Activated T-helper 17 cell treated with anti-CD3 and anti-CD28 coated beads, Interleukin-2, amount 50 U/mL, for 72 hours (primary cell): ENCODE measurements at places on chromosomes 13 and 19. TPM values are rescaled to one million over a fixed set of nuclear protein-coding genes. Genes with fewer than 3 reads are reported as not detected.

Gene MEIS3
- 0.39 TPM for total RNA-seq

Gene PPM1N
- 5.2 TPM for total RNA-seq

Gene SIGLEC12
- total RNA-seq, result 0.22 TPM

Gene SACS
- total RNA-seq, result 44.1 TPM

DNA sequence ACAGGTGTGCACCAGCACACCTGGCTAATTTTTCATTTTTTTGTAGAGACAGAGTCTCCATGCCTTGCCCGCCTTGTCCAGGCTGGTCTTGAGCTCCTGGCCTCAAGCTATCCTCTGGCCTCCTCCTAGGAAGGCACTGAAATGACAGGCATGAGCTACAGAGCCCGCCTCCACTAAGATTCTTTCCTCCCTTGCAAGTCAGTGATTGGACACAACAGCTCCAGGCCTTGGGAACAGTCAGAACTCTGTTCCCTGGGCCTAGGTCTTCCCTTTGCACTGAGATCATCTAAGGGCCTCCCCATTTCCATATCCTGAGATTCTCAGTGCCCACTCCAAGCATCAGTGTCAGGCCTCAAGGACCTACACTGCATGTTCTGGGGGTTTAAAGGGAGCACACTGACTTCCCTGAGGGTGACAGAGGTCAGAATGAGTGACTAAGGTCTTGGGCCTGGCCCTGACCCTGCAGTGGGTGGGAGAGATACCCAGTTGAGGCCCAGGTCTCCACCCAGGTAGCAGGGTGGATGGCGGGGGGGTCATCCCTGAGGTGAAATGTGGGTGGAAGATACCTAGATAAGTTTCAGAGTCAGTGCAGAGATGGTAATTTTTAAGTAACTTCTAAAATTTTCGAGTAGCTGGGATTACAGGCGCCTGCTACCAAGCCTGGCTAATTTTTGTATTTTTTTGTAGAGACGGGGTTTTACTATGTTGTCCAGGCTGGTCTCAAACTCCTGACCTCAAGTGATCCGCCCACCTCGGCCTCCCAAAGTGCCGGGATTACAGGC is 17.3 kb upstream of the ERCC1 start:
- no peak for ATAC-seq

GRCh38 chr19:7516878-7517277 is 975 bp downstream of the ZNF358 start:
- ATAC-seq, result no peak

DNA sequence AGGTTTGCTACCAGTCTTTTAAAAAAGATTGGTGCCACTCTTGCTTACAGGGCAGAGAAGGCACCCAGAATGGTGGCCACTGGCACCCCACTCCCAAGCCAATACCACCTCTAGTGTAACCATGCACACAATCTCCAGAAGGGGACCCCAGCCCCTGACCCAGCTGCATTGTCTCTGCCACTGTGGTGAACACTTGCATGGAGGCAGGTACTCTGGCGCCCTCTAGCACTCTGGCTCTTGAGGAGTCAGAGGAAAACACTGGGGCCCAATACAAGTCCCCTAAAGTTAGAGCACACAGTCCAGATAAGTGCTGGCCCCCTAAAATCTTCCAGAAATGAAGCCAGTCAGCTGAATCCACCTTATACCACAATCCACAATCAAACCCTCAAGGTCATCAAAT is 6.0 kb downstream of the ERVV-1 start:
- ATAC-seq, result no peak

DNA sequence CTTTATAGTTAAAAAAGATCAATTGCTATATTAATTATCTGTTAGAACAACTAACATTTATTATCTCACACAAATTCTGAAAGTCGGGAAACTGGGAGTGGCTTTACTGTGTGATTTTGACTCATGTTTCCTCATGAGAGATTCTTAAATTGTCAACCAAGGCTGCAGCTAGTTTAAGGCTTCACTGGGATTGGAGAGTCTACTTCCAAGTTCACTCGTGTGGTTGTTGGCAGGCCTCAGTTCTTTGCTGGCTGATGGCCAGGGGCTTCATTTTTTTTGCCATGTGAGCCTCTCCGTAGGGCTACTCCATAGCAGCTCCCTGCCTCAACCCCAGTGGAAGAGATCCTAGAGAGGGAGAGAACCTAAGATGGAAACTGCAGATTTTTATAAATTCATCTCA is 24.5 kb upstream of the LPAR6 start:
- ATAC-seq, result no peak

- no peak for ATAC-seq
Measured at GRCh38 chr13:67914535-67914934, 684.4 kb upstream of the PCDH9 start.

DNA sequence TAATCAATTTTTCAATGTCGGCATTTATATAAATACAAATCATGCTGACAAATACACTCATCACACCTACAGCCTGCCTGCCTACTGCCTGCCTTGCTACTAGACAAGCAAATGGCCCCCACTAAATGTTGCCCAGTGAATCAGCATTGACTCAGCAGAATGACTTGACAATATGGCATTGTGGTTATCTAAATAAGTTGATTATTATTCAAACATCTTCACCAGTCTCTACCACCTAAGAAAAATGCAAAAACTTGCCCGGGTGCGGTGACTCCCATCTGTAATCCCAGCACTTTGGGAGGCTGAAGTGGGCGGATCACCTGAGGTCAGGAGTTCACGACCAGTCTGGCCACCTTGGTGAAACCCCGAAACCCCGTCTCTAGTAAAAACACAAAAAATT is 296.1 kb downstream of the PCDH9 start:
- ATAC-seq, result no peak

GRCh38 chr13:98215508-98215907 is 38.4 kb upstream of the RNF113B start:
- ATAC-seq, result no peak

- no peak for ATAC-seq
Measured at GRCh38 chr13:48602296-48603016, 51.3 kb upstream of the CYSLTR2 start.
